Smooth muscle cell of the umbilical artery (primary cell): ENCODE measurements at places on chromosomes 2 and 18. TPM values are rescaled to one million over a fixed set of nuclear protein-coding genes. Genes with fewer than 3 reads are reported as not detected.

The LONRF2 gene
- 0.32 and 1.2 TPM in 2 replicates for total RNA-seq

The GIGYF2 gene
- total RNA-seq = 45.4 and 61.8 TPM in 2 replicates

The ME2 gene
- 71.3 and 120 TPM in 2 replicates for total RNA-seq

The TDRD15 gene
- total RNA-seq = not detected in 2 replicates

The EMILIN2 gene
- 2.4 and 3.9 TPM in 2 replicates for total RNA-seq

The C2orf72 gene
- total RNA-seq = 1.1 and 1.2 TPM in 2 replicates

The LIPG gene
- 8.9 and 15.0 TPM in 2 replicates for total RNA-seq

The CD302 gene
- 2.4 and 3.0 TPM in 2 replicates for total RNA-seq

The CCDC85A gene
- total RNA-seq = 8.0 and 12.4 TPM in 2 replicates
